Fibroblast of the aortic adventitia (primary cell): ENCODE measurements at places on chromosomes 6 and 20.
A peak's percentile ranks its signal among the peaks of the same experiment; 100 is the strongest.

- no peak for DNase-seq
Observed at GRCh38 chr20:57930351-57930750, 220.5 kb upstream of the PMEPA1 start.

GRCh38 chr20:31990641-31991338 is 19.4 kb upstream of the CCM2L start:
- DNase-seq = no peak

GRCh38 chr6:26195924-26196845 is 109.0 kb downstream of the HFE start:
- peak; percentile 32 for DNase-seq

DNA sequence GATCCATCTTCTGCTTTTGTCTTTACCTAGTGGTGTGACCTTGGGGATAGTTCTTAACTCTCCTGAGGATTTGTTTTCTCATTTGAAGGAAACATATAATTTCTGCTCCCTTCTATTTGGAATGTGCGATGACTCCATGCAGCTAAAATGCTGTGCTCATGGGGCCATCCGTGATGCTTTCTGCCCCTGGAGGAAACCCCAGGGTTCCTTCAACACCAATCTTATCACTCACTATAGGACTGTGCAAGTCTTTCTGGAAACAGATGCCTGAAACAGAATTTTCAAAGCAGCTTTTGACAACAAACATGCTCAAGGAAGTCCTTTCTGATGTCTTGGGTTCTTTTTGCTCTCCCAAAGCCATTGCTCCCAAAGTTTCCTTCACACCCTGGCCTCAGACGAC is 128.8 kb upstream of the GGTLC1 start:
- peak; percentile 11 for DNase-seq

GRCh38 chr6:67663105-67663895 is 971.8 kb upstream of the ADGRB3 start:
- no peak for DNase-seq

DNA sequence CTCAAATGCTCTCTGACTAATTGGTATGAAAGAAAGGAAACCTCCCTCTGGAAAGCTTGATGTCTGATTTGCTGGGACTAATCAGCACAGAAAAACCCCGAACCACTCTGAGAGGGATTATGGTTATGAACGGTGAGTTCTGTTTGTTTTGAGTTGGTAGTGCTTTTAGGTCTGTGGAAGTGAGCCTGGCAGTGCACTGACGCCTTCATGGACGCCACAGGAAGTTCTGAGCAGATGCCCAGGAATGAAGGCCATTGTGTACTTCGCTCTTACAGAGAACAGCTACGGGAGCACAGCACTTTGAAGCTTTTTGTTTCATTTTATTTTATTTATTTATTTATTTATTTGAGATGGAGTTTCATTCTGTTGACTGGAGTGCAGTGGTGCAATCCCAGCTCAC is 754.1 kb downstream of the QKI start:
- DNase-seq = no peak

- DNase-seq = no peak
Observed at GRCh38 chr6:159254186-159254585, 85.0 kb downstream of the FNDC1 start.

- no peak for DNase-seq
Observed at GRCh38 chr20:58894652-58895447, 42.3 kb downstream of the GNAS start.

- DNase-seq = peak; percentile 21
Observed at GRCh38 chr6:88840796-88841539, 122.5 kb downstream of the RNGTT start.

DNA sequence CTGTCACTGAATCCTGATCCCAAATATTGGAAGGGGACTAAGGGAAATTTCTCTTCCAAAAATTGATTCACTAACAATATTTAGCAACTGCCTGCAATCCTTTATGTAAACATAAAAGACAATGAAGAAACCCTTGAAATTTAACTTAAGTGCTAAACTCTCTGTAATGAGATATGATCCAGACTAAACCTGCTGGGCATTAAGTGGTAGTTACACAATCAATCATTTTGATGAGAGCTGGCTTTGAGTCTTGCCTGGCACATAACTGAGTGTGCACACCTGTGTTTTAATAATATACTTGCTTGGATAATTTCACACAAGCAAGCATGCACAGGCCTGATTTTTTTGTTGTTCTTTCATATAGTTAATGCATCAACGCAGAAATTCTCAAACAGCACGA is 9.8 kb upstream of the ZFP64 start:
- DNase-seq = no peak

GRCh38 chr6:15462717-15463525 is 199.9 kb downstream of the DTNBP1 start:
- peak; percentile 72 for DNase-seq

DNA sequence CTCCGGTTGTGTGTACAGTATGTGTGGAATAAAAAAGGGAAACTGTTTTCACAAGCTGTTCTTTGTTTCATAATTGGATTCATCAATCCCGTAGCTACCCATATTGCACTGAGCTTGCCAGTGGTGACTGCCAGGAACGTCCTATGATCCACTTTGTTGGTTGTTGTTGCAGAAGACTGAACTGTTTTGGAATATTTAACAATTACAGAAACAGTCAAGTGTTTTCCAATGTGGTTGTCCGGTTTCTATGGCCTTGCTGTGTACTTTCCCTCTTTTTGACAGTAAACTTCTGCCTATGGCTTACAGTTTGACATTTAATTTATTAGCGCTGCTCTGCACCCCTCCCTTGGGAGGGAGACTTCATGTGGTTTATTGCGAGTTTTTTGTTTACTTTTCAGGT is 141.2 kb downstream of the DTNBP1 start:
- no peak for DNase-seq

GRCh38 chr6:93177438-93177837 is 241.9 kb downstream of the EPHA7 start:
- DNase-seq = no peak

DNA sequence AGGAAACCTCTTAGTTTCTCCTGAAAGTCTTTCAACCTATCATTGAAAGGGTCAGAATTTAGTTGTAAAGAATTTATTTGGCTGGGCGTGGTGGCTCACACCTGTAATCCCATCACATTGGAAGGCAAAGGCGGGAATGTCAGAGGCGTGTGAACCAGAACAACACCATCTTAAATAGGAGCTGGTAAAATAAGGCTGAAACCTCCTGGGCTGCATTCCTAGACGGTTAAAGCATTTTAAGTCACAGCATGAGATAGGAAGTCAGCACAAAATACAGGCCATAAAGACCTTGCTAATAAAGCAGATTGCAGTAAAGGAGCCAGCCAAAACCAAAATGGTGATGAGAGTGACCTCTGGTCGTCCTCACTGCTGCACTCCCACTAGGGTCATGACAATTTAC is 29.6 kb downstream of the OR2B2 start:
- DNase-seq = no peak

DNA sequence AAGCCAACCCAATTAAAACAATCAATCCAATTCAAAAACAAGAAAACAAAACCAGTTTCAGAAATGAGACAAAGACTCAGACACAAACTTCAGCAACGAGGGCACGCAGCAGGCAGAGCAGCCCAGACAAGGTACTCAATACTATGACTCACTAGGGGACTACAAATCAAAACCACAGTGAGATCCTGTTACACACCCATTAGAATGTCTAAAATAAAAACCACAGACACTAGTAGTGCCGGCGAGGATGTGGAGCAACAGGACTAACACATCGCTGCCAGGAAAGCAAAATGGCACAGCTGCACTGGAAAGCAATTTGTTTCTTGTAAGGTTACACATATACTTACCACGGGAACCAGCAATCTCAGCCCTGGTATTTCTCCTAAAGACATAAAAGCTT is 28.4 kb upstream of the MAS1L start:
- peak; percentile 1 for DNase-seq

DNA sequence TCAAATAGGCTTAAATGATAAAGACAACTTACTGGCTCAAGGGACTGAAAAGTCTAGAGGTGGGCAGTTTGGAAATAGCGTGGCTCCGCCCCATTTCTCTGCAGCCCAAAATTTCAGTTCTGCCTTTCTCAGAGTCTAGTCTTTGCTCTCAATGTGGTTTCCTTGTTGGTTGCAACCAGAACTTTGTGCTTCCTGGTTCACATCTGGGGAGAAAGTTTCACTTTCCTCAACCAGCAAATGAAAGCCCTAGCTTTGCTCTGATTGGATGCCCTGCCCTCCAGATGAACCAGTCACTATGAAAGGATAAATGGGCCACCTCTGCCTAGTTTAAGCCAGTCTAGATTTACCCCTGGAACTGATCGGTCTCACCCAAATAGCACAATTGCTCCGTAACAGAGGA is 14.9 kb downstream of the SYCP2L start:
- DNase-seq = no peak

DNA sequence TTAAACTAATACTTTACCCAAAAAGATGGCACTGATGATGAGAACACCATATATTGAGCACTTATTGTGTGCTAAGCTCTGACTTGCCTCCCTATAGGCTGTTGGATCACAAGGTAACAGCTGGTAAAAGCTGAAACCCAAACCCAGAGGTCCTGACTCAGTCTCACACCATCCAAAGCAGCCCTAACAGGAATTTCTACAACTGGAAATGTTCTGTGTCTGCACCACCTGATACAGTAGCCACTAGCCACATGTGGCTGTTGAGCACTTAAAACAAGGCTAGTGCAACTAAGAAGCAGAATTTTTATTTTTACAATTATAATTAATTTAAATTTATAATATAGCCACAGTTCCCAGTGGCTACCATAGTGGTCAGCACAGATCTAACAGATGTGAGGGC is 15.6 kb upstream of the MATN4 start:
- DNase-seq = no peak

DNA sequence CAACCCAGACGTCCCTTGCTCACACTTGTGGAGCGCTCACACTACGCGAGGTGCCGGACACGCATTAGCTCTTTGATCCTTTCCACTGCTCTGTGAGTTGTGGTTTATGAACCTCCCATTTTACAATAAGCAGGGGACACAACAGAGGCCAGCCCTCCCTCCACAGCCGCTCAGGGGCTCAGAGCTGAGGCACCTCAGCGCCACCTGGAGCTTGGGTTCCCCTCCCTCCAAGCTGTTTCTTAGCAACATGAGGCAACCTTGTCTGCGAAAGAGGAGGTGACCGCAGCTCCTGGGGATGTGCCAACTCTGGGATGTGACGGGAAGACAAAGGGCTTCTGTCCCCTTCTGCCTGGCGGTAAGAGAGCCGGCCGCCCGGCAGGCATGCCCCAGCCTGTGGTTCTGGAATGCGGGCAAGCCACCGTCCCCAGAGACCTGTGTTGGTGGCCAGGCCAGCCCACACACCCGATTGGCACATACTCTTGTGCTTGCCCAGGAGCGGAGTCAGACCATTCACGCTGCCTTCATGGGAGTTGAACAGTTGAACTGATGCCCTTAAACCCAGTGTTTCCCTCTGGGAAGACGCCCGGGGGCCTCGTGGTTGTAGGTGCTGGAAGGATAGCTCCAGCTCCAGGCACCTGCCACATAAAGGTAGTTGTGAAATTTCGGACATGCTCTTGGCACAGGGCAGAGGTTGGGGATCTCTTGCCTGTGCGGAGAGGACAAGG is 44.5 kb downstream of the RBM38 start:
- DNase-seq = no peak

DNA sequence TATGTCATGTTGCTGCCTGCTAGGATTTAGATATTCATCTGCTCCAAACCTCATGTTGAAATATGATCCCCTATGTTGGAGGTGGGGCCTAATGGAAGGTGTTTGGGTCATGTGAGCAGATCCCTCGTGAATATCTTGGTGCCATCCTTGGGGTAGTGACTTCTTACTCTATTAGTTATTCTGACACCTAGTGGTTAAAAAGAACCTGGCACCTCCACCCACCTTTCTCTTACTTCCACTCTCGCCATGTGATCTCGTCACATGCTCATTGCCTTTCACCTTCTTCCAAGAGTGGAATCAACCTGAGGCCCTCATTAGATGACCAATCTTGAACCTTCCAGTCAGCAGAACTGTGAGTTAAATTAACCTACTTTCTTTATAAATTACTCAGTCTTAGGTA is 549.4 kb upstream of the SYNCRIP start:
- peak; percentile 1 for DNase-seq

- DNase-seq = peak; percentile 88
Observed at GRCh38 chr6:117441824-117442264, 16.1 kb upstream of the ROS1 start.
